ENCODE measurements at places on chromosomes 4 and X.
A peak's percentile ranks its signal among the peaks of the same experiment; 100 is the strongest.

- no peak for DNase-seq
Observed at GRCh38 chr4:4857001-4857808, 2.3 kb upstream of the MSX1 start.

GRCh38 chr4:145539671-145540070, 58.0 kb downstream of the SMAD1 start:
- DNase-seq = no peak

DNA sequence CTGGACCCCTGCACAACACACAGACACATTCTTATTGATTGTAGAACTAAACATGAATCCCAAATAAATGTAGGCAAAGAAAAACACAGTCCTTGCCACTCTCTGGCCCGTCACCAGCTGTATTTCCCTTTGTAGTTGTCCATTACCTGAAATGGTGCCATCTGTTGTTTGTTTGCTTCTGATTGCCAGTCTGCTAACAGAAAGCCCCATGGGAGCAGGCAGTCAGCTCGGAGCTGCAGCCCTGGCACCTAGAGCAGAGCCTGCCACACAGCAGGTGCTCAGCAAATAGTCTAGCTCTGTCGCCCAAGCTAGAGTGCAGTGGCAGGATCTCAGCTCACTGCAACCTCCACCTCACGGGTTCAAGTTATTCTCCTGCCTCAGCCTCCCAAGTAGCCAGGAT, 28.9 kb downstream of the CPLX1 start:
- DNase-seq = no peak

GRCh38 chr4:60089546-60090273, 1110.4 kb upstream of the ADGRL3 start:
- DNase-seq = no peak

DNA sequence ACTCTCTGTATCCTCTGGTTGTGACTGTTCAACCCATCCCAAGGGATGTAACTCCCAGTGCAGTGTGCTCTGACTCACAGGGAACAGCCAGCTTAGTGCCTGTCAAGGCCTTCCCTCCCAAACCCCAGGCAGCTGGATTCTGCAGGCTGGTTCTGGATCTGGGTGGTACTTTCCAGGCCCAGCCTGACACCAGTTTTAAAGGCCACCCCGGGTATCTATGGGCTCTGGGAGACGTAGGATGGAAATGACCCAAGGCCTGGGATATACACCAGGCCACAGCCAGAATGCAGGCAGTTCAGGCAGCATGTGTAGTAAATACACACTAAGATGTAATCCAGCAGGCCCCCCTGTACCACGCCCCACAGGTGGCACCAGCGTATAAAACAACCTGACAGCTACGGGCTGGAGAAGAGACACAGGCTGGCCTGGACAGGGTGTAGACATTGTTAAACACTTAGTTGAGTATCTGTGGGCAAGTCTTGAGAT, 64.2 kb downstream of the SPINK2 start:
- peak; percentile 75 for DNase-seq

DNA sequence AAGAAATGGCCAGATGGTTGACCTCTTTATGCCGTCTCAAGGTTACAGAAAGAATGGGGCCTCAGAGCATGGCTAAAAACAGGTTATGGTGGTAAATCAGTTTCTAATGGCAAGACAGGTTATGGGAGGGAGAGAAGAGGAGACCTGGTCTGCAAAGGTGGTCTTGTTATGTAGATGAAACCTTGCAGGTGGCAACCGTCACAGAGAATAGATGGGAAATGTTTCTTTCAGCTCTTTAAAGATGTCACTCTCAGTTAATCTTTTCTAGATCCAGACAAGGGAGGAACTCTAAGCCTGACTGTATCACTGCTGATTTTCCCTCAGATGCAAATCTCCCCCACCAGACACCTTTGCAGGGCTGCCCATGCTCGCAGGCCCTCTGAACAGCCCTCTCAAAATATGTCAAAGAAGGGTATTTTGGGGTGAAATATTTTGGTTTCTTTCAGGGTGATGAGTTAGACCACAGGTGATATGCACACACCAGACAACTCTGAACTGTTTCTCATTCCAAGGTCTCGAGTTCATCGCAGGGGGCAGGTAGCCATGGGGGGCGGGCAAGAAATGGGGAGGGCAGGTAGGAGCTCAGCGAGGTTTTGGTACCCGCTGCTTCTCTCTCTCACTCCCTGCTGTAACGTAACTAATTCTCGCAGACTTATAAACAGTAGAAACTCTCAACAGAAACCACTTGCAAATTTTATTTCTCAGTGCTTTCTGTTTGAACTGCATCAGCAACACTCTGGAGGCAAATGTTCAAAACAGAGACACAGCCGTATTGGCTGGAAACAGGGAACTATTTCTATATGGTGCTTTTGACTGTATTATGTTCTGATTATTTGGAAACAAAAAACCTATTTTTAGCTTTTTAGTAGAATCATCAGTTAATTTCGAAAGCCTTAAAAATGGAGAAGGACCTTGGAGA, 32.4 kb downstream of the CASP3 start:
- DNase-seq = no peak

DNA sequence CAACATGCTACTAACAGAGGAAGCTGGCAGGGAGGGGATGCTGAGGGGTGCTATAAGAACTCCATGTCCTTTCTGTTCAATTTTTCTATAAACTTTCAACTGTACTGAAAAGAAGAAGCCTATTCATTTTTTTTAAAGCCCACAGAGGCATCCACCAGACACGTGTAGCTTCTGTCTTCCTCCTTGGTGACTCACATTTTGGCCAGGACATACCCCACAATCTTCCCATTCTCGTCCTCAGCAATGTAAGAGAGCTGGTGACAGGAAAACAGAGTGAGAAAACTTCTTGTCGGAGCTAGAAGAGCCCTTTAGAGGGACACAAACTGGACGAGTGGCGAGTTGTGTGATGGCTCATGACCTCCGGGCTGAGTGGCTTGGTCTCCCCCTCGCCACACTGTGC, 1.1 kb downstream of the NAA10 start:
- peak; percentile 56 for DNase-seq

DNA sequence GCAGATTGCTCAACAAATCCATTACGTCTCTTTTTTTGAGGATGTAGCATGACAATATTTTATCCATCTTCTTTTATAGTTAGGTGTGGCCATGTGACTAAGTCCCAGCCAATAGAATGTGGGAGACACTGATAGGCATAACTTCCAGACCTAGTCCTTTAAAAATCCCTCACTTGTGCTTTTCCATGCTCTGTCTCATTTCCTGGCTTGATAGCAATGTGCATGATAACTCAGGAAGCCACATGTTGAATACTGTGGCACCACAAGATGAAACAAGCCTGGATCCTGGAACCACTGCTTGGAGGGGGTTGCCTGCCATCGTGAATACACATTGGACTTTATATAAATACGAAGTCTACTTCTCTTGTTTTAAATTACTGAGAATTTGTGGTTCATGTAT, 184.0 kb upstream of the NEIL3 start:
- DNase-seq = peak; percentile 16

DNA sequence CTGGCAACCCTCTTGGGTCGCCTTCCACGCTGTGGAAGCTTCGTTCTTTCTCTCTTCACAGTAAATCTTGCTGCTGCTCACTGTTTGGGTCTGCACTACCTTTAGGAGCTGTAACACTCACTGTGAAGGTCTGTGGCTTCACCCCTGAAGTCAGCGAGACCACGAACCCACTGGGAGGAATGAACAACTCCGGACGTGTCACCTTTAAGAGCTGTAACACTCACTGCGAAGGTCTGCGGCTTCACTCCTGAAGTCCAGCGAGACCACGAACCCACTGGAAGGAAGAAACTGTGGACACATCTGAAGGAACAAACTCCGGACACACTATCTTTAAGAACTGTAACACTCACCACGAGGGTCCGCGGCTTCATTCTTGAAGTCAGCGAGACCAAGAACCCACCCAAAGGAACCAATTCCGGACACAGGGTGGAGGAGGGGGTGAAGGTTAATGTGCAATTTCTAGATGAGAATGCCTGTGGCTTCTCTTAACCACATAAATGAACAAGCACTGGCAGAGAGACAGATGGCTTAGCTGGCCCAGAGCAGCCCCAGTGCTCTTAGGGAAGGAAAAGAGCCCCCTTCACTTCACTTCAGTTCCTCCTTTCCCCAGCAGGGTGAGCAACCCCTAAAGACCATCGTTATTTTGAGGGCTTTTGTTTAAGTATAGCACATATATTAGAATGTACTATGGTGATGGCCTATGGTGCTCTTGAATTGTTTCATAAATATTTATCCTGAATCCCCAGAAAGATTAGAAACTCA, 73.0 kb downstream of the LUZP4 start:
- peak; percentile 33 for DNase-seq

DNA sequence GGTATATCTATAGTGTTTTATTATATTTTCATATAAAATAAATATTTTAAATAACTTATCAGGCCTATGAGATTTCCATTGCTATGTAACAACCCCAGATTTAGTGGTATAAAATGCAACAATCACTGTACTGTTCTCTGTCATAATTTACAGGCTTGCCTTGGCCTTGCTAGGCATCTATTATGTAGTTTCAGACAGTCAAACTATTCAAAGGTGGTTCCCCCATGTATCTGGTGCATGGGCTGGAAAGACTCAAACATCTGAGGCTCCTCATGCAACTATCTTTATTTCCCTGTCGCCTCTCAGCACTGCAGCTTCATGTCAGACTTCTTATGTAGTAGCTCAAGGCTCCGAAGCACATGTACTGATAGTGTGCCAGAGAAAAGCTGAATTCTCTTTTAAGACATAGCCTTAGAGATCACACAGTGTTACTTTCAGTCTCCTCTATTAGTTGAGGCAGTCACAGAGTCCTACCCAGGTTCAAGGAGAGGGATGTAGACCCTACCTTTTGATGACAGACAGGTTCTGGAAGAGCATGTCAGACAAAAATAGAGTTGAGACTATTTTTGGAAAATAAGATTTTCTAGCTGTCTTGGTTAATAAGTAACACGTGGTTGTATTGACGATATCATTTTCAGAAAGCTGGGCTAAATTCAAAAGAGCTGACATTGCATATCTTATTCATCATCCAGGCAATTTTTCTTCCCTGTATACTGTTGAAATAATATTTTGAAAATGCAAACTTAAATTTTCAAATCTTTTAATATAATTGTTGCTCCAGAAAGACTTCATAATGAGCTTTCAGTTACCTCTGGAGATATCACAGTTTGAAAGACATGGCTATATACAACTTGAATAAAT, 19.4 kb downstream of the MTTP start:
- no peak for DNase-seq

GRCh38 chr4:40475609-40476008, 140.5 kb downstream of the CHRNA9 start:
- no peak for DNase-seq

- no peak for DNase-seq
Observed at GRCh38 chrX:114166601-114167000, 417.3 kb upstream of the HTR2C start.

GRCh38 chr4:156686120-156686519, 285.5 kb downstream of the PDGFC start:
- DNase-seq = peak; percentile 93

- DNase-seq = no peak
Observed at GRCh38 chrX:128975745-128976144, 547.5 kb downstream of the SMARCA1 start.

DNA sequence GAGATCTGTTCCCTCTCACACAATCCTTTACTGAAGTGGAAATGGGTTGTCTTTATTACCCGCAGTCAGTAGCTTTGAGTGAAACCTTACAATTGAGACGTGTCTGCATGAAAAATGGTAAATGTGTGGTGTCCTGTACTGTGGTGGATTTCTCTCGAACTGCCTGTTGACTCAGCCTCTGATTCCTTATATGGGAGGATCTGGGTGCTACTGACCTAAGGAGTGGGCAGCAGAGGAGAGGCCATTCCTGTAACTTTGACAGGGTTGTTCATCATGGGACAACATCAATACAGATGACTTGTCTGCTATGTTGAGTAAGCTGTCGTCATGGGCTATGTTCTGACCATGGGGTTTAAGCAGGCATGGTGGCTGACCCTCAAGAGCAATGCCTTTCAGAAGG, 159.6 kb upstream of the WDR1 start:
- no peak for DNase-seq

DNA sequence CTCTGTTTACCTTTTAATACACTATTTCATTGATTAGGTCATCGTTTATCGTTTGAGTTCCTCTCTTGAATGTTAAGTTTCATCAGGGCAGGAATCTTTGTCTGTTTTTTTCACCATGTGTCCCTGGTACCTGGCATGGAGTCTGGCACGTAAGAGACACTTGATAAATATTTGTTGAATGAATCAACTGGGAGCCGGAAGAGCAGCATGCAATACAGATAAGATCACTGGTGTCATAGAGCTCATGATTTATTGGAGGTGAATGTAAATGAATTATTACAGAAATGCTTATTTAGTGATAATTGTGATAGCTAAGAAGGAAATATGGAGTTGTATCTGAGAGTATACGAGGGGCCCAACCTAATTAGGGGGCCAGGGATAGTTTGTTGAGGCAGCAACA, 62.8 kb downstream of the UCHL1 start:
- DNase-seq = no peak

DNA sequence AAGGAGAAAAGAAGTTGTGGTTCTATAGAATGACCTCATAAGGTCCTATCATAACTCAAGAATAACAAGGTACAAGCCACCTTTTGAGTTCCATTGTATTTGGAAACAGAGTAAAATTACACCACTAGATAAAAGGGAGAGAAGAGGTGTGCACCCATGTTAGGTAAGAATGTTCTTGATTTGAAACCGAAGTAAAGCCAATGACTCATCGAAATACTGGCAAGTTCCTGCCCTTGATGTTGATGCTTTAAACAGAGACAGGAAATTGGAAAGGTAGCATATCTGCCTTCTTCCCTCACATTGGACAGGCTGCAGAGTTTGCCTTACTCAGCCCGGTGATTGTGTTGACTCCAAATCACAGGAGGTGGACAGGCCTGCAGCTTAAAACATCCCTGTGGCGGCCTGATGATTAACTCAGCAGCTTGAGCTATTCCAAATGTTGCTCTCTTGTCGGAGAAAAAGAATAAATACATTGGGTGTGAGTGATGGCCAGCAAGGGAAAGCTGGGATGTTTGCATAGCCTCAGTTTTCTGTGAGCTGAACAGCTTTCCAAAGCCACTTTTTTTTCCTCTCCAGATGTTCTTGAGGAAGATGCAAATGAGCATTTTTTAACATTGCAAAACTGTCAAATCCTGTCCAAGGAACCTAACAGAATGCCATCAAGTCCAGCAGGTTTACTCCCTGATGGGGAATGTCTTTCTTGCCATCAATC, 321.1 kb downstream of the NKX6-1 start:
- DNase-seq = no peak
